ENCODE measurements at places on chromosomes 13 and 19.

DNA sequence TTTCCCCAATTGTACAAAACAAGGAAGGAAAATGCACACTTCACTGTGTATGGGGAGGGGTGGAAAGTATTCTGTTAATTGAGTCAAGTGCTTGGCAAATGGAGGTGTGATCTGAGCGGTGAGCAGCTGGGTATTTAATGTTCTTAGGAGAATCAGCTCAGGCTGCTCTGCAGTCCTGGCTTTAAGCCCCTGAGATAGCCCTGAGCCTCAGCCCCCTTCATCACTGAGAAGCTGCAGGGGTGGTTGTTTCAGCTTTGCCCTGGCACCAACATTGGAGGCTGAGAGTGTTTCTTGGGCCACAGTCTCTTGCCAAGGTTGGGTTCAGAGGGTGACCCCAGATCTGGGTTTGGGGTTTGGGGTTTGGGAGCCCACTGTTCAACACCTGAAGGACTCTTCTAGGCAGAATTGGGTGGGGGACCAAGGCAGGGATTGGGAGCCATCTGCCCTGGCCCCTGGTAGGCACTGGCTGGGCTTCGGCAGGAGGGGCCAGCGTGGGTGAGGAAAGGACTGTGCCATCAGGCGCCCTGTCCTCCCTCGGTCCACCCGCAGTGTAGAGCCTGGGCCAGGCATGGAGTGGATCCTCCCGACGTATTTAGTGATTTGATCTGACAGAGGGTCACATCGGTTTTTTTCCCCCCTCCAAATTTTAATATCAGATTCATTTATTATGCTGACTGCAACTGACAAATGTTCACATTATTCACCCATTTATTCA, 66.7 kb upstream of the ZNF536 start:
- DNase-seq = no peak

DNA sequence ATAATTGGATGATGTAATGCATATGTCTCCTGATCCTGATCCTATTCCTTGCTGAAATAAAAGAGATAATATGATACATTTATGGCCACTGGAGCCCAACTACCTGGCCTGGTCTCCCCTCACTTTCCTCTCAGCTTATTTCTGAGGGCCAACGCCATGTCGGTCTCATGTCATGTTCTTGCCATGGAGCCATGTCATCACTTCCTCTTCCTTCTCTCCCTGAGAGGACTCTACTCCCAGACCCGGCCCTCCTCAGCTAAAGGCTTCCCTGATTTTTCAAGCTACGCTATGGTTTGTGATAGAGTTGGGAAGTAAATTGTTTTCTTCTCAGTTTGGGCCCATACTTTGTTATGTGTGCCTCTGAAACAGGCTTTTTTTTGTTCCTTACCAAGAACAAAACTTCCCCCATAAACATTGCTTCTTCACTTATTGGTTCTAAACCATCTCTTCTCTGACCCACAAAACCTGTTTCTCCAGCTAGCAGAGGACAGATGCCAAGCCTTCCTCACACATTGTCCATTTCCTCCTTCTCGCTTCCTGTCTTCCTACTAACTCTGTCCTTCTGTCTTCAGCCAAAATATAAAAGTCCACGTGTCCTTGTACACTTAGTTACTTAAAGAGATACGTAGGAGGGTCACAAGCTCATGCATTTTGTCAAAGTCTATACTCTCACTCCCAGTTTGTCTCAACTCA, 319.9 kb upstream of the DACH1 start:
- no peak for DNase-seq

- no peak for DNase-seq
These were observed 1170.4 kb downstream of the EFNB2 start for GRCh38 chr13:105365021-105365550.

DNA sequence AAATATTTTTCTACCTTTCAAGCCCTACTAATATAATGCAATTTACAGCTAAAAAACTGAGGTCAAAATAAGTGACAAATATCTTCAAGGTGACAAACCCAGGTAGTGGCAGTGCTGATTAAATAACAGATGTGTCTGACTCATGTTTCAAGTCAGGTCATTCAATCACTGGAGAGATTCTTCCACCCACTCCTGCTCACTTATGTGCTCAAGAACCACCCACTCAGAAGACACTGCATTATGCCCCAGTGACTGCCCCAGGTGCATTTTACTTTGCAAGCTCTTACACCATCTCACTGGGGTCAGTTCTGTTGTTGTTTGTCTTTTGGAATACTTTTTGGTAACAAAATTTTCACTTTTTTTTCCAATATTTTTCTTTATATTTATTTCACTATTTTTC, 2.2 kb downstream of the ZNF100 start:
- DNase-seq = no peak

DNA sequence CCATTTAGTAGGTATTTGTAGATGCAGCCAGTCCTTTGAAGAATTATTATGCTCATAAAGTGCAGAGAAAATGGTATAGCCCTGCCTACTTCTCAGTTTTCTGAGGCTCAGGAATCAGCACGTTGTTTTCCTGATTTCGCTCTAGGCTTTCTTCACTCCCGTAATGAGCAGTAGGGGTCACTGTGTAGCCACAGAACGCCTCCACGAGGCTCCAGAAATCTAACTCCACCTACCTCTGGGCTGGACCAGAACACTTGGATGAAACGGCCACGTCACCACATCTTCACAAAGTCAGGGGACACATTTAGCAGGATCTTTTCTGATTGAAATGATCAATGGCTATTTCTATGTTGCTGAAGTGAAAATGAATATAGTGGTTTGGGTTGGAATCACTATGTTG, 49.8 kb upstream of the GTF3A start:
- peak; percentile 35 for DNase-seq

GRCh38 chr13:49759503-49759902, 33.0 kb downstream of the KPNA3 start:
- no peak for DNase-seq

- no peak for DNase-seq
These were observed 69.5 kb downstream of the TNFRSF19 start for GRCh38 chr13:23639674-23640073.

GRCh38 chr13:79516595-79516994, 35.6 kb downstream of the NDFIP2 start:
- DNase-seq = no peak

DNA sequence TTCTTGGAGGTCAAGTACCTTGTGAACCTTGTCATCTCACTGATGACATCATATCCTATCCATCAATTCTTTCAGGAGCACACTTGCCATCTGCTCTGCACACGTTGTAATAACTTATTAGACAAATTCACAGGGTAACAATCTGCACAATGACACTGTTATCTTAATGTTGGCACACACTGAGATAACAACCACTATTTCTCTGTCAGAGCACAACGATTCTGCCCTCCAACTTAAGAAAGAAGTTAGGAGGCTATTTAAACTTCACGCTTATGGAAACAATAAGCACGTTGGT, 351.3 kb downstream of the DACH1 start:
- DNase-seq = no peak

GRCh38 chr13:70732611-70733010, 624.4 kb upstream of the KLHL1 start:
- DNase-seq = no peak

DNA sequence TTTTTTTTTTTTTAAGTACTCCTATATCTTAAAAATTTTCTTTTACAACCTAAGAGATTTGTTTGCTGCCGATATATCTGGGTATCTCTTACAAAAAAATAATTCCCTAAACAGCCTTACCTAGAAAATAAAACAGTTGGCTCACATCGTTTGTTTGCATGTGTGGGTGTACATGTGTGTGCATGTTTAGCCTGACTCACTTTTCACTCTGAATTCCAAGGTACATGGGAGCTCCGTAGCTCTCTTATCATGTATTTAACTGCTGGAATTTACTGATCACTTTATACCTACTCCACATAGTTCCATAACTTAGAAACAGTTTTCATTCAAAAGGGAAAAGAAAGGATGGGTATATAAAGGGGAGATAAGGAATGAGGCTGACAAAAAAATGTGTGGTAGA, 616.5 kb downstream of the GPC6 start:
- no peak for DNase-seq

DNA sequence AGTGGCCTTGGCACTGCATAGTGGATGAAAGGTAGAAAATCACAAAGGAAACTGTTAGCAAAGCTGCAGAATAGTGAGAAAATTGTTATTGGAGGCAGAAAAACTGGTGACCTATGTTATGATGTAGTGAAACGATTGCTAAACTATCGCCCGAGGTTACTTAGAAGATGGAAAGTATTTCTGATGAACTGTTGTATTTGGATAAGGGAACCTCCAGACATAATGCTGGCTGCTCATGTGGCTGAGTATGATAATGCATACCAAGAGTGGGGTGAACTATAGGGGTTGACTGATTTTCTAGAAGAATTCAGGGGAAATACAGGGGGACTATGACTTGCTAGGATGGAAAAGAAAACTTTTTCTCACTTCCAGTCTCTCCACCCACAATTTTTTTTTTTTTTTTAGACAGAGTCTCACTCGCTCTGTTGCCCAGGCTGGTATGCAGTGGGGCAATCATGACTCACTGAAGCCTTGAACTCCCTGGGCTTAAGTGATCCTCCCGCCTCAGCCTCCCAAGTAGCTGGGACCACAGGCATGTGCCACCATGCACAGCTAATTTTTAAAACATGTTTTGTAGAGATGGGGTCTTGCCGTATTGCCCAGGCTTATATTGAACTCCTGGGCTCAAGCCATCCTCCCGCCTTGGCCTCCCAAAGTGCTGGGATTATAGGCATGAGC, 4.4 kb upstream of the EID2 start:
- peak; percentile 11 for DNase-seq

- no peak for DNase-seq
These were observed 380.6 kb downstream of the LIG4 start for GRCh38 chr13:107834717-107835116.

DNA sequence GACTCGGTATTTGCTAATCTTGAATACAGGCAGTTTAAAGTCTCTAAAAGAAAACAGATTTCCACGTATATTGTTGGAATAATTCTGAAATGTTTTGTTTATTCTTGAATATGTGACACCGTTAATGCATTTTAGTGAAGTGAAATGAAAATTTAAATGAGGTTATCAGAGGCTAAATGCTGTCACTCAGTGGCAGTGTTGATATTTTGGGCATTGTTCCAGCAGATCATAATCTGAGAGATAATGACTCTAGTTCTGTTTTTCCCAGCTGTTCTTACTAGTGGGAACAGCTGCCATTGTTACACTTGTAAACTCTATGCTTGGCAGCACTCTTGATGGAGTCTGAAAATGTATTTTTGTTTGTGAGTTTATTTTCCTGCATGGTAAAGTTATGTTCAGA, 365.6 kb upstream of the SLC10A2 start:
- no peak for DNase-seq

DNA sequence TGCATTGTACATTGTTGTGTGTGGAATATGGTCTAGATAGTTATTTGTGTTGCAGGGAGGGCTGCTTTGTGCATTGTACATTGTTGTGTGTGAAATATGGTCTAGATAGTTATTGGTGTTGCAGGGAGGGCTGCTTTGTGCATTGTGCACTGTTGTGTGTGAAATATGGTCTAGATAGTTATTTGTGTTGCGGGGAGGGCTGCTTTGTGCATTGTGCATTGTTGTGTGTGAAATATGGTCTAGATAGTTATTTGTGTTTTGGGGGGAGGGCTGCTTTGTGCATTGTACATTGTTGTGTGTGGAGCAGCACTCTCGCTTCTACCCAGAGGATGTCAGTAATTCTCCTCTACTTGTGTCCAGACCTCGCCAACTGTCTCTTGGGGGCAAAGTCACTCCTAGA, 36.3 kb upstream of the ZNF835 start:
- no peak for DNase-seq

GRCh38 chr19:29010276-29010675, 202.7 kb downstream of the UQCRFS1 start:
- no peak for DNase-seq

GRCh38 chr19:39325778-39326665, 5.4 kb upstream of the LRFN1 start:
- no peak for DNase-seq

DNA sequence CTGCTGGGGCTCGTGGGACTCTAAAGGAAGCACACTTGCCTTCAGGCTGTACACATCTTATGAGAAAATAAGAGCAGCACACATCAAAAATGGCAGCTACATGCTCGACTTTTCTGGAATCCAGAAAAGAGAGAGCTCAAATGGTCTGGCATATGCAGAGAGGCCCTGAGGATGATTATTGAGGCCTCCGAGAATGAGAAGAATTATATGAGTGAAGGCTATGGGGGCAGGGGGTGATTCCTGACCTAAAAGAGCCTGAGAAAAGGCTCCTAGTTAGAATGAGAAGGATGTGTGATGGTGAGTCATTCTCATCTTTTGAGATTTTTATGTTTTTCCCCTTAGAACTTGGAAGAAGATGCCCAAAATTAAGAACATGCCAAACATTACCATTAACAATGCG, 97.1 kb downstream of the HSPH1 start:
- DNase-seq = no peak

DNA sequence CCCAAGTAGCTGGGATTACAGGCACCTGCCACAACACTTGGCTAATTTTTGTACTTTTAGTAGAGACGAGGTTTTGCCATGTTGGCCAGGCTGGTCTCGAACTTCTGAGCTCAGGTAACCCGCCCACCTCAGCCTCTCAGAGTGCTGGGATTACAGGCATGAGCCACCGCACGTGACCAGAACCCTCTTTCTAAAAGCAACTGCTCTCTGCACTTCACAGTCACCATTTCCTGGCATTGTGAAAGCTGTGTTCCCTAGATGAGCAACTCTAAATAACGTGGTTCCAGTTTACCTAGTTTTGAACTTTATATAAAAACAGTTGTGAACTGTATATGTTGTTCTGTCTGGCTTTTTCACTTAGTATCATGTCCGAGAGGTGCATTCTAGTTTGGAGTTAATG, 152.9 kb downstream of the SIPA1L3 start:
- peak; percentile 28 for DNase-seq

DNA sequence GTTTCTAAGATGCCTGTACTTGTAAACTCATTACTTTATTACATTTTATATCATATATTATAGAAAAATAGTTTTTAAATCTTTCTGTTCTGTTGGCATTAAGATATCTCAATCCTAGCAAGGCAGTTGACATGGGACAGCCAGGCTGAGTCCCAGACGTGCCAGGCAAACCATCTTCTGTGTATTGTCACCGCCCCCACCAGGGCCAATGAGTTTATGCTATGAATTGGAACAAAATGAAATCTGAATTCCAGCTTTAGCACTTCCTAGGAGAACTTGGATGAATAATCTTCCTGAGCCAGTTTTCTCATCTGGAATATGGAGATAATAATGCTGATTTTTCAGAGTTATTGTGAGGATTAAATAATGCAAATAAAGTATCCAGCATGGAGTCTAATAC, 79.9 kb upstream of the GSX1 start:
- peak; percentile 54 for DNase-seq

GRCh38 chr13:41162151-41162550, 29.5 kb upstream of the KBTBD6 start:
- no peak for DNase-seq
